T-helper 2 cell treated with Interferon-gamma antibody and Interleukin-4, amounts not matched to agents 5 μg/mL and 100 μg/mL, for 36 hours (primary cell): ENCODE measurements at places on chromosomes 12 and 14.
A peak's percentile ranks its signal among the peaks of the same experiment; 100 is the strongest.

DNA sequence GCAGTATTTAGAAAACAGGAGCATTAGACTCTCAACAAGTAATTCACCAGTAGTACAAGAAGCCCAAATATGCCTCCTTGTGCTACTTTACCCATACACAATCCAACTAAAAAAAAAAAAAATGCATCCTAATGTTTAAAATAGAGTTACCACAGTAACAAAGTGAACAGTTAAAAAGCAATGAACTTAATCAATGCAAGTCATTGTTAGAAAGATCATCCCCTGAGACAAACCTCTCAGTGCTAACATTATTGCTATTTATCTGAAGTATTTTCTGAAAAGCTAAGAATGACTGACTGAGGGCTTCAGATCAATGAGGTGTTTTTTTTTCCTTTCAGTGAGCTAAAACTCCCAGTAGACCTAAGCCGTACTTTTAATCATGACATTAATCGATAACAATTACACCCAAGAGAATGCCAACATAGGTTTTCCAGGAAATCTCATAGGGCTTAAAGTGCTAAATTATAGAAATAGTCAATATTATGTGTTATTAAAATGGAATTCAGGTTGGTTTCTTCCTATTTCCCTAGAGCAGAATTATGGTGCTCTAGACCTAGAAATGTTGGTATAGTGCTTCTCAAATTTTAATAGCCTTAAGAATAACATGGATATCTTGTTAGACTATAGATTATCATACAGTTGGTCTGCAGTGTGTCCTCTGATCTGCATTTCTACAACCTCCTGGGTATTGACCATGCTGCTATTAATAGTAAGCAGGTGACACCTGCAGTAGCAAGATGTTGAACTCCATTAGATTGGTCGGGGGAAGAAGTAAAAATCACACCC is 123.0 kb downstream of the PRKD1 start:
- no peak for DNase-seq

- no peak for DNase-seq
Observed at GRCh38 chr12:54292931-54293241, 7.9 kb downstream of the NFE2 start.

DNA sequence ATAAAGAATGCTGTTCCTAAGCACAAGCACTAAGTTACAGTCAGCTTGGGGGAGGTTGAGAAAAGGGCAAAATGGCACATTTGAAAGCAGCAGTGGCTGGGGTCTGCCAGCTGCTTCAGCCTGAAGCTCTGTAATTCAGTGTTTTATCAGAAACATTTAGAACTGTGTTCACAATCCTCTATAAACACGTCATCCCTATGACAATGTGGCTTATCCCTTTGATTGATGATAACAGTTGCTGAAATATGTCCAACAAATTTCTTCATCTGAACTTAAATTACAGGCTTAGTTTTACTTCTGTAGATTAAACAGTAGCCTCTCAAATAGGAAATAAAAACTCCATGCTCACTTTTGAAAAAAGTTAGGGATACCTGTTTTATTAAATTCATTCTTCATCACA is 108.8 kb downstream of the VEZT start:
- DNase-seq, result no peak

GRCh38 chr14:83163016-83163415 is 1629.4 kb upstream of the SEL1L start:
- no peak for DNase-seq

GRCh38 chr12:122081083-122081696 is 2.6 kb downstream of the MLXIP start:
- DNase-seq, result peak; percentile 41

GRCh38 chr14:88181072-88181471 is 142.0 kb downstream of the KCNK10 start:
- DNase-seq, result no peak

DNA sequence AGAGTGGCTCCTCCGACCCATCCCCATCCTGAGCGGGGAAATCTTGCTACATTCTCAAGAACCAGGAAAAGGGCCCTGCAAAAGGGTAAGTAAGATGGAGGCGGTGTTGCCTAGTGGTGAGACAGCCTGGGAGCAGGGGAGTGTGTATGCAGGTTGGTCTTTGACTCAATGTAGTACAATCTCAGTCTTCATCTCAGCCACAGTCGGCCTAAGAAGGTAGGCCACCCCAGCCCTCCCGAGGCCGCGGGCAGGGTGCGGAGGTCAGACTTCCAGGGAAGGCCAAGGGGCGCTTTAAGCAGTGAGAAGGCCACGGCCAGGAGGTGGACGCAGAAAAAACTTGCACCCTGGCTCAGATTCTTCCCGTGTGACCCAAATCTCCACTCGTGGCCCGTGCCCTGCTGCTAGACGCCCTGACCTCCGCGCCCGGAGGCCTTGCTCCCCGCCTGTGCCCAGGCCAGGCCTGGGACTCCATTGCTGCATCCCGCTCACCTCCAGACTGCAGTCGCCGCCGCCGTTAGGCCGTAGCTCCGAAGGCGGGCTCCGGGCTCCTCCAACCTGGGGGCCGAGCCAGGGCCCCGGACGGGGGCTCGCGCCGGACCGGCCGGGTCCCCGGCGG is 435 bp downstream of the FOXM1 start:
- DNase-seq, result peak; percentile 23

DNA sequence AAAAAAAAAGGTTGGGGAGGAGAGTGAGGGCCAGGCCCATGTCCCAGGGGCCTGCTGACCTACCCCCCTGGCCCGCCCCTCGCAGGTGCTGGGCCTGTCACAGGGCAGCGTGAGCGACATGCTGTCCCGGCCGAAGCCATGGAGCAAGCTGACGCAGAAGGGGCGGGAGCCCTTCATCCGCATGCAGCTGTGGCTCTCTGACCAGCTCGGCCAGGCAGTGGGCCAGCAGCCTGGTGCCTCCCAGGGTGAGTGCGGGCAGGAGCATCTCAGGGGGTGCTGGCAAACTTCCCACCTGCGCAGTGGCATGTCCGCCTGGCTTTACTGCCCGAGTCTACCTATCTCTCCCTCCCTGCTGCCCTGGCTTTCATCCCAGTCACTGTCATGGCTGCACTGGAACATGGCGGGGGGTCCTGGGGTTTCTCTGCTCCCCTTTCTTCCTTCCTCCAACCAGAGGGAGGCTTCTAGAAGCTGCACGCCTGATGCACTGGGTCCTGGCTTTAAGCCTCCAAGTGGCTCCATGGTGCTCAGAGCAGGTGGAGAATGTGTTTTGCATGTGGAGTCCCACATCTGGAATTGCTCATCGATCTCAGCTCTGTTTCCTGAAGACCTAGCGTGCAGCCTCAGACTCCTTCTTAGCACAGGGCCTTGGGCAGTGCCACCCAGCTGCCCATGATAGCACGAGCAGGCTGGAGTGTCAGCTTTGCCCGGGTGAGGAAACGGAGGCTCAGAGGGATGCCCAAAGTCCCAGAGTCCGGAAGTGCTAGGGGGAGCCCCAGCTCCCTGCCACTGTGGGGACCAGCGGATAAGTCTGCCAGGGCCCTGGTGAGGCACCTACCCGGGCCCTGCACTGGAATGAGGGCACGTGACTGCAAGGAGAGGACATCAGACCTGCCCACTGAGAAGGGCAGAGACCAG is 46.3 kb downstream of the PHETA1 start:
- no peak for DNase-seq

GRCh38 chr12:119225454-119225853 is 46.7 kb downstream of the HSPB8 start:
- no peak for DNase-seq

DNA sequence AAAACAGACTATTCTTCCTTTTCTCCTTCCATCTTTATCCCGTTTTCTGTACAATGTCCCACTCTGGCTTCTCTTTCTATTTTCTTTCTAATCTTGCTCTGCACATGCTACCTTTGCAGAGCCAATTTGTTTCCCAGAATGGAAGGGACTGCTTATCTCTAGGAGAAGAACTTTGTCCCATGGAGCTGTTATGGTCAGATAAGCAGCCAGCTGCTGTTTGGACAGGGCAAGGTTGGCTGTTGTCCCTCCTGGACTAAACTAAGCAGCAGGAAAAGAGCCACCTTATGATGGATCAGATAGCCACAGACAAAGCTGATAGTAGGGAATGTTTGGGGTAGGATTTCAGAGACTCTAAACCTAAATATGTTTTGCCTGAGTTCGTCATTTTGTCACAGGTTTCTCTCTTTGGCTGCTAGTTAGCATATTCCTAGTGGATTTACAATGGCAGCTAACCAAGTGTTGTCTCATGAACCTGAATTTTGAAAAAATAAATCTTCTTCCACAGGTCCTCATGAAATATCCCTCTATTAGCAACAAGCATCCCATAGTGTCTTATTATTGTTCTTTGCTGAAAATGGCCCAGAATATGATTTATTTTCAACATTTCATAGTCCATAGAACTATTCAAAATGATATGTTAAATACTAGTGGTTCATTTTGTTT is 262.8 kb downstream of the SLC16A7 start:
- no peak for DNase-seq

DNA sequence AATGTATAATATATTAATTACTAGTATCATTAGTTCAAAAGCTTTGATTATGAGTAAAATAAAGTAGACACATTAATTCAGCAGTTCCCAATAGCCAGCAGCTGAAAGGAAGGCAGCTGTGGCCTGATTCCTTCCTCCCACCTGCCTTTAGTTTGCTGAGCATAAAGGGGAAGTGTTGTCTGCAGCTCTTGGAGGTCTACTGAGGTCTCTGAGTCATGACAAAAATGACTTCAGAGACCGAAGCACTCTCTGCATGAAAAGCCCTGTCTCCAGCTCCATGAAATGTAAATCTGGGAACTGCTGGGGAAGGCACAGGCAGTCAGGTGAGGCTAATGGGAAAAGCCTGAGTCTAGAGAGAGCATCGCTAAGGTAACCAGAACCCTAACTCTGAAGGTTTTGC is 165.4 kb downstream of the NRXN3 start:
- no peak for DNase-seq

DNA sequence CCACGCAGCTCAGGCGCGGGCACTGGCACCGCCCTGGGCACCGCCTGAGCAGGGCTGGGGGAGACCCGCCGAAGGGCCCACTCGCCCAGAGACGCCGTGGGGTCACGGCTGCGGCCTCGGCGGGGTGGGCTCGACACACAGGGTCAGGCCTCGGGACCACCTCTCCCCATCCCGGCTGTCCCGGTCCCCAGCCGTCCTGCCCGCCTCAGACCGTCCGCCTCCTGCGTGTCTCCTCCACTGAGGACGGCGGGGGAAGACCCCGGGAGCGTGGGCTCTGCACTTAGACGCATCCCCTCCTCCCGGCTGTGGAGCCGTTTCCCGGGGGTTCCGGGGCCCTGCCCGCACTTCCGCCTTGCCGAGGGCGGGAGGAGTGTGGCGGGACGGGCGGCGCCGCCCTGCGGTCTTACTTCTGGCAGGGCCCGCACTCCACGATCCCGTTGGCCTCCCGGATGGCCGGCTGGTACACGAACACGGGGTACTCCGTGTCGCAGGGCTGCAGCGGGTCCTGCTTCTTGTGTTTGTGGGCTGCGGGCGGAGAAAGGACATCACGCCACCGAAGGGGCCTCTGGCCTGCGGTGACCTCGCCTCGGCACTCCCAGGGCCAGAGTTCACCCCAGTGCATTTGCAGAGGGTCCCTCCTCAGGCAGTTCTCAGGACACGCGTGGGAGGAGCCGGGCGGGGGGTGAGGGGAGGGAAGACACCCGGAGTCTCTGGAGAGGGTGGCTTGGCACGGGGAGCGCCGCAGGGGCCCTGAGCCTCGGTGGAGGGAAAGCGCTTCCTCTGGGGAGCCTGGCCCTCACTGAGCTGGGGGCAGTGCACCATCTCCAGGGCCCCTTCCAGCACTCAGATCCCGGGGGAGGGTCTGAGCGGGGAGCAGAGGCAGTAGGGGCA is 23.1 kb upstream of the LRTM2 start:
- peak; percentile 47 for DNase-seq

GRCh38 chr14:104717646-104718045 is 6.4 kb upstream of the ADSS1 start:
- no peak for DNase-seq
